Osteocyte (in vitro differentiated cells): ENCODE measurements at places on chromosomes 16 and 17. TPM values are rescaled to one million over a fixed set of nuclear protein-coding genes. Genes with fewer than 3 reads are reported as not detected.

DNA sequence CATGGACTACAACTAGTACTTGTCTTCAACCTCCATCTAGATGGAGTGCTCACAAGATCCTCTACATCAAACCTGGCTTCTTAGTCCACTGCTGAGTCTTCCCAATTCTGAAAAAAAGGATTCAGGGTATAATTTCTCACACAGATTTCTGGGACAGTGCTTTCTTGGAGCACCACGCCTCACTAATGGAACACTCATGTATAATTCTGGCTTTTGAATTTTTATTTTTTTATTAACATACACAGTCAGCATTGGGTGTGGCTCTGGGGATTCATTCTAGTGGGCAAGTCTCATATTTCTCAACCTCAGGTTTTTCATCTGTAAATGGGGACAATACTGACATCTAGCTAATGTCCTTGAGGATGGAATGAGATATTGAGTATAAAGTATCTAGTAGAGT, 696.0 kb downstream of the WWOX start:
- no peak for DNase-seq

- no peak for DNase-seq
Observed at GRCh38 chr16:30875871-30876801, 17.7 kb downstream of the BCL7C start.

DNA sequence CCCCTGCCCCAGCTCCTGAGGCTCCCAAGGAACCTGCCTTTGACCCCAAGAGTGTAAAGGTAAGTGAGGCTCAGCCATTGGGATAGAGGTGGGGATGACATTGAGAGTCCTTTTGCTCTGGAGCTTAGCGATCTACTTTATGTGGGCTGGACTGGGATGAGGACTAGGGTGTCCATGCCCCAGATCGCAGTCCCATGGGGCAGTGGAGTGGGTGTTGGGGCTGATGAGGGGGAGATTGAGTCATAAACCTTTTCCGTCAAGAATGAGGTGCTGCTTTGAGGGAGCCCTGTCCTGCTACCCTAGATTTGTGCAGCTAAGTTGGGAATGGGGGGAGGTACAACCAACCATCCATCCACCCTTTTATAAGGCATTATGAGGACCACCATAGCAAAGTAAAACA, 351 bp downstream of the MYL4 start:
- DNase-seq = no peak

DNA sequence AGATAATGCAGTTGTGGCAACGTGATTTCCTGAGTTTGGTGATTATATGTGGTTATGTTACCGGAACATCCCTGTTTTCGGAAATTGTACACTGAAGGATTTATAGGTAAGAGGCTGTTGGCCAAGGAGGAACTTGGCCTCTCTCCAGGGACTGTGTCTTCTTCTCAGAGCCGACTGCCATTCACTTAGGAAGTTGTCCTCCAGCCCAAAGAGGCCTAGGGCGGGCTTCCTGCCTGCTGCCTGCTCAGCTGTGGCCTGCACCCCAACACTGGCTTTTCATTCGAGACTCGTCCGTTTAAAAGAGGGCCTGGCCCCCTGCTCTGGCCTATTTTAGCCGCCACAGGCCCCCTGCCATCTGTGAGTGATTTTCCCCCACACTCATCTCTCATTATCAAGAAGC, 64.3 kb downstream of the ZDHHC7 start:
- DNase-seq = no peak

DNA sequence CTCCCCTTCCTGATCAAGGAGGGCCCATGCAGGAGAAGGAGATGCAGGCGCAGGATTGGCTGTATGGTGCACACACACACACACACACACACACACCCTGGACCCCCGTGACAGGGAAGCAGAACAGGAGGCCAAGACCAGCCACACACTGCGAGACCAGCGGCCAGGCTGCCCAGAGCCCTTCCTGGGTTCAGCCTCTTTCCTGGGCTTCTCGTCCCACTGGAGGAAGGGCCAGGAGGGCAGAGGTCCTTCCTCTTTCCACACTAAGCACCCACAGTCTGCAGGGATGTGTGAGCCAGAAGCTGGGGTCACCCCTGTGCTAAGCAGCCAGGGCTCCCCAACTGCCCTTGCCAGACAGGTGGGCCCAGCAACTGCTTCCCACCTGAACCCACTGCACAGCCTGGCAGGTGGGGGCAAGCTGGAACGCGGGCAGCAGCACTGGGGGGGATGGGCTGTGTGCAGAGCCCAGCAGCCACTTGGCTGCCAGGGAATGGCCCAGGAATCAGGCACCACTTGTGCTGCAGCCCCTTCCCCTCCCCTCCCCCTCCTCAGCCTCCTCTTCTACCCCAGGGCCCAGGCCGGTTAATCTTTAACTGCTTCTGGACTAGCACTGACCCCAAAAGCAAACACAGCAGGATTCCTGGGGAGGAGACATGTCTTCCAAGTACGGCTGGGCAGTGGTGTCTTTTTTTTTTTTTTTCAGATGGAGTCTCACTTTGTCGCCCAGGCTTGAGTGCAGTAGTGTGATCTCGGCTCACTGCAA, 44.6 kb upstream of the SLC38A10 start:
- DNase-seq = no peak

DNA sequence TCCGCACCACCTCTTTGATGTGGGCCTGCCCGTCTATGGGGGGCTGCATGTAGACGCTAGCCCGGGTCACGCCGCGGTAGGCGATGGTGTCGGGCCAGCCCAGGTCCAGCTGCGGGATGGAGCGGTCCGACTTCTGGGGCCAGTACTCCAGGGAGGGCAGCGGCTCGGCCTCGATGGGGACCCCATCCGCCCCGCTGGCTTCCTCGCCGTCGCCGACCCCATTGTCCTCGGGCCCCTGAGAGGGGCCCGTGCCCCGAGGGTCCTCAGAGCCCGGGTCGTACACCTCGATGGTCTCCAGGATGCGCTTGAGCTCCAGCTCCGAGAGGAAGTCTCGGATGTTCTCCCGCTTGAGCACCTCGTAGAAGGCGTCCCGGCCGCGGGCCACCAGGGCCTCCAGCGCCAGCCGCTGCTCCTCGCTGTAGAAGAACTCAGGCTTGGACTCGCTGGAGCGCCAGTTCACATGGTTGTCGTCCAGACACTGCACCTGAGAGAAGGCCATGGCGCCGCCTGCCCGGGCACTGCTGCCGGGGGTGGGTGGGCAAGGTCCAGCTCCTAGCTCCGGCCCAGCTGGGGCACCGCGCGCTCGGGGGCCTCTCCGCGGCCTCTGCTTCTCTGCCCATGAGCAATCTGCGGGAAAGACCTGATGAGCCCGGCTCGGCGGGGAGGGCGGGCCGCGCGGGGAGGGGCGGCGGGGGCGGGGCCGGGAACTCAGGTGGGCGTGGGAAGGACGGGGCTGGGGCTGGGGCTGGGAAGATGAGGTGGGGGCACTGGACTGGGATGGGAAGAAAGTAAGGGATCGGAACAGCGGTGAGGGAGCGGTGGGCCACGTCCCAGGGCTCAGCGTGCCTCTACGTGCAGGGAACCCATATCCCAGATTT, 782 bp downstream of the FAM83G start:
- DNase-seq = no peak

Gene CCL2
- total RNA-seq = 50.3 and 59.3 TPM in 2 replicates

Gene FBXW10
- not detected in 2 replicates for total RNA-seq
